ENCODE measurements at places on chromosomes 3 and 15.

DNA sequence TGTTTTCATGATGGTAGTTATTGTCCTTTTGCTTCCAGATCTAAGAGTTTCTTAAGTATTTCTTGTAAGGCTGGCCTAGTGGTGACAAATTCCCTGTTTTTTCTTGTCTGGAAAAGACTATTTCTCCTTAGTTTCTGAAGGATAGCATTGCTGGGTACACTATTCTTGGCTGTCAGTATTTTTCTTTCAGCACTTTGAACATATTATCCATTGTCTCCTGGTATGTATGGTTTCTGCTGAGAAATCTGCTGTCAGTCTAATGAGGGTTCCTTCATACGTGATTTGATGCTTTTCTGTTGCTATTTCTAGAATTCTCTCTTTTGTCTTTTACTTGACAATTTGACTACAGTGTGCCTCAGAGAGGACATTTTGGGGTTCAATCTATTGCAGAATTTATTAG is 134.3 kb downstream of the CGGBP1 start:
- no peak for DNase-seq

GRCh38 chr3:31364711-31365110 is 168.0 kb upstream of the STT3B start:
- DNase-seq: no peak

- DNase-seq: no peak
These were observed 54.0 kb upstream of the UMPS start for GRCh38 chr3:124676236-124676635.

DNA sequence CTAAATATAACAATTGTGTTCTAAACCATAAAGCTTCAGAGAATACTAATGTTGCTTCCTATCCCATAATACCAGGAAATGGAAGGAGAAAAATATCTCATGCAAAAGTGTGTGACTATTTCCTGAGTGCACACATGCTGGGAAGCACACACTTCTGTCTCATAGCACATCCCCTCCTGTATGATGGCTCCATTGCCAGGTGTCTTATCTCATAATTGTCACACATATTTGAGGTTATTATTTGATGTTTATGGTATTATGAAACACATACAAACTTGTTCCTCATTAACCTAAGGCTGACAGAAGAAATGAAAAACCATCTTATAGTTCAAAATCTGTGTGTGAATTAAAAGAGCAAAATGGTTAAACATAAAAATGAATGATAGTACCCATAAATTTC is 65.4 kb downstream of the SERP1 start:
- DNase-seq: no peak

DNA sequence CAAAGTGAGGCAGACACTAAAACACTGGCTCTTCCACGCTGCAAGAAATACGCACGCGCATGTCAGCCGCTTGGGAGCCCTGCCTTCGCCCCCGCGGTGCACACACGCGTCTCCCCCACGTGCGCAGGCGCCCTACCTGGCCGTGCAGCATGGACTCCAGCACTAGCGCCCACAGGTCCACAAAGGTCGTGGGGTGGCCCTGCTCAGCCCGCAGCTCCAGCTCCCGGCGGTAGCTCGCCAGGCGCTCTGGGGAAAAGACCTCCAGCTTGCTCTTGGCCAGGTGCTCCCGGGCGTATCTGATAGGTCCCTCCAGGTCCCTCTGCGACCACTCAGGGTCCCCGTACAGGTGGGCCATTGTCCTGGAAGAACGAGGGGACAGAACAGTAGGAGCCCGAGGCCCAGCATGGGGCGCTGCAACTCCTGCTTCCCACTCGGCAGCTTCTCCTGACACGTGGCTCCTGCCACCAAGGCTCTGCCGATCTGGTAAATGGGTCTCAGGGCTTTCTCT is 14.9 kb downstream of the PLA2G4D start:
- no peak for DNase-seq

DNA sequence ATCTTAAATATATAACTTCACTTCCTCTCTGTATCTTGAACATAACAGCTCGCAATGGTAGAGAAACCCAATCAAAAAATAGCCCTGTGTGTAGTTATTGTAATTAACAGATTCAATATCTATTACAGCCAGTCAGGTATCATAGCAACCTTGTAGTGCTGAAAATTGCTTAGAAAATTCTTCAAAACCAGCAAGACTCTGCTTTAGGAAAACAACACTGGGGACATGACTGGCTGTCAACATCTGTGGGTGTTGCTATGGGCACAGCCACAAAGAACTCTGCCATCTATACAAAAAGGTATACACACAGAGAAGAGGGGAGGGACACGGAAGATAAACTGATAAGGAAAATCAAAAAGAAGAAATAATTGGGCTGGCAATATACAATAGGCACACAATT is 101.2 kb downstream of the WDR72 start:
- DNase-seq: peak; percentile 42

GRCh38 chr15:52559575-52559974 is 9.3 kb downstream of the ARPP19 start:
- DNase-seq: no peak

DNA sequence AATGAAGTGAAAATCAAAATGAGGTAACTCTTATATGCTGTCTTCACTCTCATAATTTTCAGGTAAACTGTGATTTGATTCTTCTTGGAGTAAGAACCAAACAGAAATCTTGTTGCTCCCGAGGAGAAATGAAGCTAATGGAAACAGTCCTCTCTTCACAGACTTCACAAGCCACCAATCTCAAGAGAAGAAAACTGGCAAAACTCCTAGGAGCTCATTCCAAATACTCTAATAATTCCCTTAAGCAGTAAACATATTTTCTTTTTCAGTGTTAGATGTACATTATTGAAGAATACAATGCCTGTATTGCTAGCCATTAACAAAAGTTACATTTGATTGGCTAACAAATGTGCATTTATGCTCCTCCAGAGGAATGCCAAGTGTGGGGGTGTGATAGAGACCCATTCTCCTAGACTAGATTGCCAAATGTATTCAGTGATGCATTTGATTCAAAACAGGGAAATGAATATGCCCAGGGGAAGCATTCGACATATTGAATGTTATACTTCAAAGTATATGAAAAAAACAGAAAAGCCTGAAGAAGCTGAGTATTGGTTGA is 11.8 kb upstream of the RIOX2 start:
- no peak for DNase-seq

DNA sequence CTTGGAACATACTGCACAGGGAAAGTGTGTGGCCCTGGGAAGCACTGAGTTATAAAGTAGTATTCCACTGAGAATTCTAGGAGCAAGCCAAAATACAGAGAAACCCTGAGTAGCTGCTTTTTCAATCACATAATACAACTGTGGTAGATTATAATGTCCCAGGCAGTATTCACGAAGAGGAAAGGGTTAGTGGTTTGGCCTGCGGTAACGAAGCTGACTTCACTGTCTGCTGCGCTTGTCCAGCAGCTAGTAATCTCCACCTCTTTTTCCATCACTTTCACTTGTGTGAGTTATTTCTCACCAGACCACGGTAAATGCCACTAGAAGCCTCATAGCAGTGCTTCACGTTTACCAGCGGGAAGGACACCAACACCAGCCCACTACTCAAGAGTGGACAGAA is 34.4 kb downstream of the RPL39L start:
- no peak for DNase-seq

DNA sequence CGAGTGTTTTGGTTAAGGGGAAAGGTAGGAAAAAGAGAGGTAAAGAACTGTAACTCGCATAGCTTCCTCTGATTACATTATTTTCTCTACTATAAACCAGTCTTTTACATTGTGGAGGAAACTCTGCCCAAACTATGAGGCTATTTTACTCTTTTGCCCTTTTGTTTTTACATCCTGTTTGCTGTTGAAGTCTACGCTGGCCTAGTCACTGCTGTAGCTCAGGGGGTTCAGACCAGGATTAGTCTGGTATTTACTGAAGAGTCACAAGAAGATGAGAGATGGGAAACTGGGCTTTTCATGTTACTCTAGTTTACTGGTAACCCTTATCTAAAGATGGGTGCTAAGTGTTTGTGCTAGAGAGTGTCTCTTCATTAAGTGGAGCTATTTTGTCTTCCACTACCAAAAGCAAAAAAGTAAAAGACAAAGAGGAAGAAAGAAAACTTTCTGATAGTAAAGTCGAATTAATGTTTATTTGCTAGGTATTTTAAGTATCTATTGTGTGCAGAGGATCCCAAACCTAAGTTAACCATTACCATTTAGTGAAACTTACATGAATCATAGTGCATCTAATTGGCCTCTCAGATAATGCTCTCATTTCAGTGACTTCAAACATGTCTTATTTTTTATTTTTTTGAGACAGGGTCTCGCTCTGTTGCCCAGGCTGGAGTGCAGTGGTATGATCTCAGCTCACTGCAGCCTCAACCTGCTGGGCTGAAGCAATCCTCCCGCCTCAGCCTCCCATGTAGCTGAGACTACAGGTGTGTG is 10.9 kb downstream of the RARB start:
- no peak for DNase-seq

- DNase-seq: no peak
These were observed 201.6 kb upstream of the CMC1 start for GRCh38 chr3:28039829-28040228.

DNA sequence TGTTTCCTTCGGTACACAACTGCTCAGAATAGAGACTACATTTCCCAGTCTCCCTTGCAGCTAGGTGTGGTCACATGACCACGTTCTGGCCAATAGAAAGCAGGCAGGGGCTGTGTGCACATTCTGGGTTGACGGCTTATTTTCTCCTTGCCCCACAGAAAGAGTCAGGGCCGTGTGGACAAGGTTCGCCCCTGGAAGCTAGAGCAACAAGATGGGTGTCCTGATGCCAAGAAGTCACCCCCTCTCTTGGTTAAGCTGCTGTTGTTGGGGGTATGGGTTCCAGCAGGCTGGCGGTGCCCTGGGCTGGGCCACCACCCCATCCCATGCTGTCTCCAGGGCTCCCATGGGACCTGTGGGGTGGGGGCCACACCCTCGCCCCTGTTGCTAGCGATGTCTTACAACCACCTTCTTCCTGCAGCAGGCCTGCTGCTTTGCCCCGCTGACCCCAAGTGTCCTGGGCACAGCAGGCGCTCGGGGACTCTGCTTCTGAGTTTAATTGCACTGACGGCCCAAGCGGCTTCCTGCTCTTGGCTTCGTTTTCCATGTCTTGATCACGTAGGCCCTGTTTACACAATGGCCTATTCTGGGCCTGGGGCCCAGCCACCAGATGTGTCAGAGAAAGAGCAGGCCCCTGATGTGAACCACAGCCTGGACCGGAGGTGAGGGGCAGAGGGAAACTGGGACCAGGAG is 24.9 kb downstream of the ABTB1 start:
- DNase-seq: peak; percentile 40

GRCh38 chr3:87837076-87837475 is 221.7 kb downstream of the CGGBP1 start:
- DNase-seq: no peak

Data from NCI-H345 (cell line).